Spinal cord (tissue), 10 donors: ENCODE measurements at places on chromosomes 7 and 10. TPM values are rescaled to one million over a fixed set of nuclear protein-coding genes. Genes with fewer than 3 reads are reported as not detected.

The CPEB3 gene
- 15.0 TPM for polyA plus RNA-seq

The SNCG gene
- 545 TPM for polyA plus RNA-seq

The MEOX2 gene
- 5.9 TPM for polyA plus RNA-seq

The EDRF1 gene
- polyA plus RNA-seq: 32.5 TPM

The AQP1 gene
- polyA plus RNA-seq: 98.2 TPM

The GRM8 gene
- polyA plus RNA-seq: 19.2 TPM

The FAM25G gene
- polyA plus RNA-seq: not detected

The AFAP1L2 gene
- 61.4 TPM for polyA plus RNA-seq

The OR6V1 gene
- not detected for polyA plus RNA-seq

The HOXA2 gene
- 17.9 TPM for polyA plus RNA-seq

The KCNIP2 gene
- polyA plus RNA-seq: 58.5 TPM

The OGDHL gene
- 27.9 TPM for polyA plus RNA-seq

The EBF3 gene
- polyA plus RNA-seq: 149 TPM

The GPER1 gene
- 10.2 TPM for polyA plus RNA-seq

The HMX3 gene
- 0.59 TPM for polyA plus RNA-seq

The EPHB4 gene
- polyA plus RNA-seq: 25.0 TPM

The BMPER gene
- polyA plus RNA-seq: 31.9 TPM

The TMEM176B gene
- polyA plus RNA-seq: 24.2 TPM

The TACC2 gene
- 107 TPM for polyA plus RNA-seq

The IDI2 gene
- polyA plus RNA-seq: not detected

The CPXM2 gene
- polyA plus RNA-seq: 27.5 TPM

The PNLIPRP3 gene
- polyA plus RNA-seq: not detected

The PPP1R9A gene
- 23.4 TPM for polyA plus RNA-seq
